Activated T-cell treated with anti-CD3 and anti-CD28 coated beads for 4 hours (primary cell): ENCODE measurements at places on chromosomes 7 and 10.
A peak's percentile ranks its signal among the peaks of the same experiment; 100 is the strongest.

DNA sequence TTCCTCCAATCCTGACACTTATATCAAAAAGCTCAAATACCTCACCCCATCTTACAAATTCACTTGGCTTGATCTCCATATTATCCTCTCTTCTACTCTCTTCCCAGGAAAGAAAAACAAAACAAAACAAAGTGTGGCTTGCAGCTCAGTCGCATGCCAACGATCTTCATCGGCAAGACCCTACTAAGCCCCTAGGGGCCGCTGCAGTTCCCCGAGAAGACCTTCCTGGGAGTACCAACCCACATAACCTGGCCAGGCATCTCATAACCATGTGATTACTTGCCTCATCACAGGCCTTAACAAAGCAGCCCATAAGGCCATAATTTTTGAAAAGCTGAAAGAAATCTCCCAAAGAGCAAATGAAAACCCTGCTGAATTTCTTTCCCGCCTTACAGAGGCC, 103.7 kb downstream of the ZNF92 start:
- no peak for DNase-seq

DNA sequence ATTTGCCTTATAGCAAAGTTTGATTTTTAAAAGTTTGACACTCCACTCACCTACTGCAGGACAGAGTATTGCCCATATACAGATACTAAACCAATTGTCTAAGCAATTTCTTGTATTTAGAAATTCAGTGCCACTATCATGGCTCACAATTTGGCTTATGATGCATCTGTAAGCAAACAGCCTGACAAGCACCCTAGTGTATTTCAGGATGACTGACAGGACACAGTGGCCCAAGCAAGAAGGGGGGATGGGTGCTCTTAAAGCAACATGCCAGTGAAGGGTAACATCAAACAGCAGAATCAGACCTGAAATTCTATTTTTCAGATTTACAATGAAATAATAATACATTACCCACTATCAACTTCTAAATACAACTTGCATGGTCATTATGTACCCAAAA, 30.5 kb downstream of the CTNNA3 start:
- no peak for DNase-seq

- DNase-seq, result no peak
Measured at GRCh38 chr10:970311-971149, 17.7 kb upstream of the GTPBP4 start.

- no peak for DNase-seq
Measured at GRCh38 chr7:92133133-92133736, 1.0 kb downstream of the CYP51A1 start.

GRCh38 chr10:14822879-14823755, 14.7 kb downstream of the CDNF start:
- peak; percentile 23 for DNase-seq

- no peak for DNase-seq
Measured at GRCh38 chr7:47039089-47039648, 542.7 kb downstream of the TNS3 start.

DNA sequence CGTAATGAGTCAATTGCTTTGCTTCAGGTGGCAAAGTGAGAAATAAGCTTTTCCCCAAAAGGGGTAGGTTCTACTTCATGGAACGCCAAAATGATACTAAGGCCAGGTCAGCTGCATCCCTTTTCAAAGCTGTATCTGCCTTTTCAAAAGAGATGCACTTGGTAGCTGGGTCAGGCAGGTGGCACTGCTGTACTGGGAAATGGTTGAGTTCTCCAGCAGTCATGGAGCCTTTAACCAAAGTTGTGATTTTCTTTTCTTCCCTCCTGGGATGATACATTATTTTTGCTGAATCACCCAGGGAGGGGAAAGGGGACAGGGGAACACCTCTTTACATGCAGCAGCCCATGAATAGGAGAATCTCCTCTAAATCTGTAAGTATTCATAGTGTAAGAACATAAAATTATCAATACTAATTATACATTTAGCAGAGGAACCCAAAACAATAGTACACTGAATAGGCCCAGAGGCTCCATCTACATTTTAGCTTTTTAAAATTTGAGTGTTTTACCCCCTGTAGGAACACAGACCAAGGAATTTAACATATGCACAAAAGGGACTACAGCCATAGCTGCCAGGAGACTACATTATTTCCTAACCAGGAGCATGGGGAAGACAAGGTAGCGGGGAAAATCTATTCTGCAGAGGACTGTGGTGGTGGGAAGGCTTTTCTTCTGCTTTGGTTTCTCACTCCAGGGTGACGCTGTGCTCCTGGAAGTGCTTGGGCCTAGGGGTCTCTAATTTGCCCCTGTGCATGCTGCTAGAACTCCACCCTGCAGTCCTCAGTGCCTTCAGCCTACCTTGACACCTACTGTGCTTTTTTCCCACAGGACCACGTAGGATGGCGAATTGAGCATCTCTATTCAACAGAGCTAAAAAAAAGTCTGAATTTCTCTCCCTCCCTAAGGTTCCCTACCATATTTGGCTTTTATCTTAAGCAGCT, 6.4 kb upstream of the GPR22 start:
- no peak for DNase-seq

GRCh38 chr10:127090138-127090537, 106.3 kb downstream of the INSYN2A start:
- DNase-seq, result no peak

DNA sequence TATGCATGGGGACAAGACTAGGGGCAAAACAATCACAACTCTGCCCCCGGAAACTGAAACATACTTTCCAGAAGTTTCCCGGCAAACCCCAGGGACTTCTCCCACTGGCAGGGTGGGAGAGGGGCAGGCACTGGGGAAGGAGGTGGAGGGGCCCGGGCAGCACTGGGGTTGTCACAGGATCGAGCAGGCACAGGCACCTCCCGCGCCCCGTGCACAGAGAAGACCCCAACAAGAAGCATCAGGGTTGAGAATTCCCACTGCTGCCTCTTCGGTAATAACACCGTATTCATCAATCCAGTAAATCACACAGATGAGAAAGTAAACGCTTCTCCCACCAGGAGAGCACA, 490.5 kb downstream of the PTPRN2 start:
- no peak for DNase-seq

- no peak for DNase-seq
Measured at GRCh38 chr10:104202231-104202630, 29.9 kb downstream of the CFAP43 start.

- no peak for DNase-seq
Measured at GRCh38 chr10:83522881-83523386, 616.4 kb upstream of the GHITM start.

GRCh38 chr7:140079121-140079536, 16.4 kb upstream of the PARP12 start:
- DNase-seq, result no peak

DNA sequence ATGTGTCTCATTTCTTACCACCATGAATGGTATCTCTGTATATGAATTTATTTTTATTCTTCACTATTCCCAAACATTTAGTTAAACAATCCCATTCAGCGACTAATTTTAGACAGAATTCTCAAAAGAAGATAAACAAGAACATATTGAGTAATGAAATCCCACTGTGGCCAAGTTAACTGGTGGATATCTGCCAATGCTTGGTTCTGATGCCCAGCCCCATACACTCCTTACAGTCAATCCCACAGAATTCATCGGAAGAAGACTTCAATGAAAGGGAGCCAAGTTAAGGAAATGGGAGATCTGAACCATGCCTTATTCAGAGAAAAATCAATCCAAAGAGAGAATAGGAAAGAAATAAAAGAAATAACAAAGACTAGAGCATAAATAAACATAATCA, 518.0 kb downstream of the XPNPEP1 start:
- DNase-seq, result no peak

GRCh38 chr7:94089806-94090205, 85.7 kb upstream of the BET1 start:
- no peak for DNase-seq

DNA sequence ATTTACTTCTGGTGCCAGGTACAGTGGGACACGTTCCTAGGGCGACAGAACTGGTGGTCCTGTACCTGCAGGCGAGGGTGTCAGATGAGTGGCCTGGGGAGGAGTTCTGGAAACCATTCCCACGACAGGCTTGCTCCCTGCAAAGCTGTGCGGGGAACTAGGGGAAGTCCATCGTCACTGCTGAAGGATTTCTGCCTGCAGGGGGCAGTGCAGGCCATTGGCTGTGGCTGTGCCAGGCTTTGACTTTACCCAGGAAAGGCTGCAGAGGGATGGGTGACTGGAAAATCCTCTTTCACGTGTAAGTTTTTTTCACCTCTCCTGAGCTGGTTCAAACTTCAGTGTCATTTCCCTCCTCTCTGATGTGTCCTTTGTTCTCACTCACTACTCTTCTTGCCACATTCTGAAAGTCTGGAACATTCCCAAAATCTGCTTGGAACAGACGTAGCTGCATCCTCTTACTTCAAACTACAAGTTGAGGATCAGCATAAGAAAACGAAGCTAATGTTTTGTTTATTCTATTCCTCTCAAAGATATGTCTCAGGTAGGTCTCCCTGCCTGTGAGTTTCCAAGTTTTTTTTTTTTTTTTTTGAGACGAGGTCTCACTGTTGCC, 126.5 kb downstream of the SH2D4B start:
- peak; percentile 15 for DNase-seq
